ENCODE measurements at places on chromosomes 12 and 14. TPM values are rescaled to one million over a fixed set of nuclear protein-coding genes. Genes with fewer than 3 reads are reported as not detected.

GRCh38 chr14:53841109-53842099 is 115.2 kb downstream of the BMP4 start:
- no peak for DNase-seq
- H3K27me3 ChIP-seq, result no peaks in the 10 kb centered on the region
- no peak overlapping the region for H3K4me3 ChIP-seq
- H3K36me3 ChIP-seq, result no peaks in the 10 kb centered on the region

GRCh38 chr12:108635201-108635996 is 1.7 kb upstream of the SELPLG start:
- peak overlapping the region; percentile 99 for H3K4me3 ChIP-seq
- peak; percentile 46 for DNase-seq
- peaks cover 6% of the 10 kb centered on the region for H3K36me3 ChIP-seq
- H3K27ac ChIP-seq, result peak overlapping the region; percentile 95
- no peaks in the 10 kb centered on the region for H3K27me3 ChIP-seq
- peaks cover 55% of the 10 kb centered on the region for H3K4me1 ChIP-seq

GRCh38 chr12:122841544-122842321 is 6.5 kb downstream of the HIP1R start:
- no peaks in the 10 kb centered on the region for H3K36me3 ChIP-seq
- H3K4me3 ChIP-seq, result no peak overlapping the region
- no peaks in the 10 kb centered on the region for H3K27me3 ChIP-seq
- H3K4me1 ChIP-seq, result peaks cover 3% of the 10 kb centered on the region
- no peak overlapping the region for H3K27ac ChIP-seq

DNA sequence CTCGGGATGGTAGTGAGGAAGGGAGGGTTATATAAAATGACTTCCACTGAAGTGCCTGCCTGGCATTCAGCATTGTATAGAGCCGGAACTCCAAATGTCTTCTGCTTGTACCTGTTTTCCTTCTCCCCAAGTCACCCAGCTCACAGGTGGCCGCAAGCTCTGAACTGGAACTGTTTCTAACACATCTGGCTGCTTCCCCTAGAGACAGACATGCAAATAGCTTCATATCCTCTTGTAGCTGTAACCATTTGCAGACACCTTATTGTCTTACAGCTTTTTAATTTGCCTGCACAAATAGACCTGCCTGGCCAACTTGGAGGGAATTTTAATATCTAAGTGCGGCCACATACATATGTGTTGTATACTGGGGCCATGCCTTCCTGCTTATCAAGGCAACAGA is 126.0 kb downstream of the CHST11 start:
- no peak overlapping the region for H3K27ac ChIP-seq
- no peak overlapping the region for H3K4me3 ChIP-seq
- peaks cover 3% of the 10 kb centered on the region for H3K36me3 ChIP-seq
- no peak for DNase-seq
- peaks cover 61% of the 10 kb centered on the region for H3K4me1 ChIP-seq
- no peaks in the 10 kb centered on the region for H3K27me3 ChIP-seq

DNA sequence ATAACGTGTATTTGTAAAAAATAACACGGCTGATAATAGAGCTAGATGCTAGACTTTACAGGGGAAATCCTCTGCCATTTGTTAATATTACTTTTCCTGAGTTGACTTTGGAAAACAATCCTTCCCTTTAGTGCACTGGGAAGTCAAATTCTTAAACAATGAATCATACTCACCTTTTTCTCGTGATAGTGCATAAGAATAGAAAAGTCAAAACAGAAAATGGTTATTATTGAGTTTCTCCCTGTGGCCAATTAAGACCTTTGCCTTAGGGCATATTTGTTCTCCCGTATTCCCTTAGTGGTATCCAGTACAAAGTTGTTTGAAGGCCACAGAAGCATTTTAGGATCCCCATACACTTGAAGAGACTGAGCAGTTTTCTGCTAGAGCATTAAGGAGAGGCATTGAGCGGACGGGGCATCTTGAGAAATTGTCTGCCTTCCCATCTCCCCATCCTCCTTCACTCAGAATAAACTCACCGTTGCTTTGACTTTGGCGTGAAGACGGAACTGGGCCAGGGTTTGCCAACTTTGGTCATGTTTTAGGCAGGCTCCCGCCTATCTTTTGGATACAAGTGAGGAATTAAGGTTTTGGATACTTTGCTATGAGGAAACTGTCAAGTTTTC is 171.3 kb downstream of the TMTC2 start:
- H3K4me3 ChIP-seq, result no peak overlapping the region
- H3K36me3 ChIP-seq, result no peaks in the 10 kb centered on the region
- no peak overlapping the region for H3K27ac ChIP-seq
- DNase-seq, result no peak

DNA sequence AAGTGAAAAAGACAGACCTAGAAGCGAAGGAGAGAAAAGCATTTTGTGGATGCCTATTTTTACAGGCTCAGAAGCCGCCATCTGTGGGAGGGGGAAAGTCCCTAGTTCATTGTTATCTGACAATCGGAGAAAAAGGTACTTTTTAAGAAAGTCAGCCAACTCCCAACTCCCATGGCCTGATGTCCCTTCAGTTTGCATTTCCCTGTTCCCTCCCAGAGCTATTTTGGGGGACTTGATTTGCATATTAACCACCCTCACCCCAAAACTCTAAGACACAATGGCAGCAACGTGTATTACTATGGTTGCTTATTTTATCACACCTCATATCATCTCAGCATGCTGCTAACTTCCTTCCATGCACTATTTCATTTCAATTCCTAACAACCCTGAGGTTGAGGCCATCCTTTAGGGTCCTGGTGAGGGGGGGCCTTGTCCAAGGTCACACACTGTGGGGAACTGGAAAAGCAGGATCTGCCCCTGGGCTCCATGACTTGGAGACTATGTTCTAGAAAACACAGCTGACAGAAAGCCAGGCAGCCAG is 18.7 kb downstream of the HVCN1 start:
- H3K27me3 ChIP-seq, result no peaks in the 10 kb centered on the region
- peak overlapping the region; percentile 49 for H3K27ac ChIP-seq
- H3K4me1 ChIP-seq, result peaks cover 18% of the 10 kb centered on the region
- no peak for DNase-seq

The CMTM5 gene
- total RNA-seq, result 2.8 TPM

The BRAP gene
- total RNA-seq, result 23.7 TPM

The MIP gene
- total RNA-seq, result not detected

The SERPINA1 gene
- total RNA-seq, result not detected

The ANO2 gene
- 0.10 TPM for total RNA-seq
